Stimulated activated CD8-positive, alpha-beta memory T cell treated with anti-CD3 and anti-CD28 coated beads, Interleukin-4, amount 100 ng/mL, for 4 hours (primary cell): ENCODE measurements at places on chromosomes 6 and 20.

GRCh38 chr6:129536271-129536670 is 173.7 kb downstream of the ARHGAP18 start:
- no peak for DNase-seq

GRCh38 chr20:46268131-46268614 is 40.1 kb downstream of the CDH22 start:
- no peak for DNase-seq

DNA sequence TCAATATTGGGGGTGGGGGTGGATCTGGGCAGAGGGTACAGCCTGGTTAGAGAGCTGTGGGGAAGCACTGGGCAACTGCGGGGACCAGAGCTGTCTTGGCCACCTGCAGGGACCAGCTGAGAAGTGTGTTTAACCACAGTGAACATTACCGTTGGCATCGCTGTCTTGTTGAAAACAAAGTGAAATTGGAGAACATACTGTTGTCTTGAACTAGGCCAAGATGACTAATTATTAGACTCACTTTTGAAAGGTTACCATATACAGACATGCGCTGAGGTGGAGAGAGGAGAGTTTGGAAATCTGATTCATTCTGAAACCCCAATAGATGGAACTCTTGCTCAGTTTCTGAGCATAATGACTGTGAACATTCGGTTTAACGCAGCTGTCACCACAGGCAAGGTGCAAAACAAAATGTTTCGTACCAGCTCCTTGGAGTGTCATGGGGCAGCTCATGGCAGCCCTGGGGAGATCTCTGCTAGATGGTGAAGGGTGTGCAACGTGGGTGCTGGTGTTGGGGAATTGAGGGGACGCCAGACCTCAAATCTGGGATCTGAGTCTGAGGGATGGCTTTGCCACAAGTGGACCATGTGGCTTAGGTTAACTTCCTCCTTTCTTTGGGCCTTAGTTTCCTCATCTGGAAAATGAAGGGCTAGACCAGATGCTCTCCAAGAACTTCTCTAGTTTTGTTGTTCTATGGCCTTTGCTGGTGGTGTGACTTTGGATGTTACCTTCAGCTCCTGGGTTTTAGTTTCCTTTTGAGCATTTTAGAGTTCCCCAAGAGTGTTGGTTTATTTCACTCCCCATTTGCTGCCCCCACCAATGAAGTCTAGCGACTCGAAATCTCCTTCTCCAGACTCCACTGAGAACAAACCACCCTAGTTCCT is 24.6 kb upstream of the GTSF1L start:
- no peak for DNase-seq

DNA sequence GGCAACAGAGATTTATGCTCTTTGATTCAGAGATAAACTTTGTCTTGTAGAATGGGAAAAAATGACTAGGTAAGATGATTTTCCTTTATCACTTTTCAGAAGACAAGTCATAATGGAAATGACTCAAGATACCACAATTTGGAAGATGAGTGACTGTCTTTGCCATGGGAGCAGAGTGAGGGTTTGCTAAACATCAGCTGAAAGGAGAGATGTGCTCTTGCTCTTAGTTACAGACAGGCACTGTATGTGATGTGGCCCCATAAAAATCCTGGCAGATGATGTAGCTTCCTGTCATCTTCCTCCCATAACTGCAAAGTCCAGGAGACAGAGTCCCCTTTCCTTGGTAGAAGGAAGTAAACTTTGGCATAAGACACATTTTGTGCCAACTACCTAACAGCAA is 47.6 kb downstream of the BACH2 start:
- DNase-seq: no peak

- no peak for DNase-seq
Measured at GRCh38 chr6:159981403-159982245, 12.7 kb downstream of the IGF2R start.

DNA sequence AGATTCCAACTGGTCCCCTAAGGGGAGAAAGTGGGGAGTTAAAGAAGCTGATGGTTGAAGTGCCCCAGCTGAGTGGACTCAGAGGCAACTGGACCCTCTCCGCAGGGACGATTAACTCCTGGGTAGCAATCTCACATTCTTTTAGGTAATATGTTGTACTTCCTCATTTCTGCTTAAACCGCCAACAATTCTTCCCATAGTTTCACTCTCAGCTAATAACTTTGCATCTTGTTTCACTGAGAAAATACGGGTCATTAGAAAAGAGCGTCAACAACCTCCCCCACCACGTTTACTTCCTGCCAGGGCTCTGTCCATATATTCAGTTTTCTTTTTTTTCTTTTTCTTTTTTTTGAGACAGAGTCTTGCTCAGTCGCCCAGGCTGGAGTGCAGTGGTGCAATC is 39.5 kb upstream of the CHD6 start:
- DNase-seq: no peak

- DNase-seq: no peak
Measured at GRCh38 chr6:135481783-135482369, 15.7 kb downstream of the AHI1 start.

GRCh38 chr6:112223070-112223861 is 31.1 kb downstream of the LAMA4 start:
- no peak for DNase-seq

DNA sequence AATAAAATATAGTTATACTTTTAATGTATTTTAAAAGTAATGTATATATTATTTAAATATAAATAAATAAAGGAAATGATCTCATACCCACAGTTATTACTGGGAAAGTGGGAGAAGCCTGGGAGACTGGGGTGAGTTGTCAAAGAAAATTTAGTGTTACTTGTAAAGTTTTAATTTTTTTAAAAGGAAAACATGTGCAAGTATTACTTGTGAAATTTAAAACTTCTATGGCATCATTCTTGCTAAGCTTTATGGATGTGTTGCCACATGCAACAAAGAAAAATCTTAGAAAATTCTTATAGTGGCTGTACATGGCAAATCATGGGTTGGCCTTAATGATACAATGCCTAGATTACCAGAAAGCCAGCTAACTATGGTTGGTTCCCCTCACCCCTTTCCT is 194.0 kb upstream of the KCNK16 start:
- DNase-seq: no peak

DNA sequence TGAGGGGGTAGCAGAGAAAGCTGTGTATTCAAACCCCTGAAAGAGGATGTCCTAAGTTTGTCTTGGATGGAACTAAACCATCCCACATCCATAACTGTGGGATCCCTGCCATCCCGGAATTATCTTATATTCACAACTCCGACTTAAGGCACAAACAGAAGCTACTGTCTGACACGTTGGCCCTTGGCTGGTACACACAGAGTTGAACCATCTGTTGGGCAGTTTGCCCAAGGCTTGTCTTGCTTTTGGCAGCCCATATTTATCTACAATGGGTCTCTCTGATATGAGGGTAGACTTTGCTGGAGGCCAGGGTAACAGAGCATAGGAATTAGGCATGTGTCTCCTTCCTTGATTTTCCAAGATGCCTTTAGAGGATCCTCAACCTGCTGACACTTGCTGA is 116.6 kb upstream of the PROKR2 start:
- no peak for DNase-seq

- no peak for DNase-seq
Measured at GRCh38 chr6:35786810-35787209, 6.0 kb downstream of the CLPSL1 start.

GRCh38 chr6:139303185-139303584 is 11.4 kb upstream of the TXLNB start:
- DNase-seq: no peak

GRCh38 chr6:92495242-92495641 is 924.1 kb downstream of the EPHA7 start:
- no peak for DNase-seq
